ENCODE measurements at places on chromosomes 2 and 18.

DNA sequence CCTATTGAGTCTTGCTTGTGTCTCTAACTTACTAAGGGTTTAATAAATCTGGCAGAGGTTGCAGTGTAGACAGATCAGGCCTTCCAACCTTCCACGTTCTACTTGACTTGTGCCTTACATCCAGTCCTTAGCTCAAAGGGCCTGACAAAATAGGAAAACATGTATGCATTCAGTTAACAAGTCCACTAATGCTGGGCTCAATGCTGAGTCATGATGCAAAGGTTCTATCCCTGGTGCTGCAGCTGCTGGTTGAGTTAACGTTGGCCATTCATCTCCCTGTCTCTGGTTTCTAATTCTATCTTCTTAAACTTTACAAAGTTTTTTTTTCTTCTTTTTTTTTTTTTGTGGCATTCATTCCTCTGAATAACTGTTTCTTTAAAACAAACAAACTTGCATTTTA is 46.3 kb upstream of the ITGB6 start:
- DNase-seq, result no peak

GRCh38 chr2:8848328-8849100 is 11.1 kb upstream of the KIDINS220 start:
- DNase-seq, result no peak

GRCh38 chr2:67930156-67930555 is 132.6 kb downstream of the C1D start:
- no peak for DNase-seq

- no peak for DNase-seq
Measured at GRCh38 chr2:129585760-129586159, 393.7 kb upstream of the RAB6C start.

GRCh38 chr2:85243101-85244072 is 84.4 kb downstream of the TGOLN2 start:
- no peak for DNase-seq

DNA sequence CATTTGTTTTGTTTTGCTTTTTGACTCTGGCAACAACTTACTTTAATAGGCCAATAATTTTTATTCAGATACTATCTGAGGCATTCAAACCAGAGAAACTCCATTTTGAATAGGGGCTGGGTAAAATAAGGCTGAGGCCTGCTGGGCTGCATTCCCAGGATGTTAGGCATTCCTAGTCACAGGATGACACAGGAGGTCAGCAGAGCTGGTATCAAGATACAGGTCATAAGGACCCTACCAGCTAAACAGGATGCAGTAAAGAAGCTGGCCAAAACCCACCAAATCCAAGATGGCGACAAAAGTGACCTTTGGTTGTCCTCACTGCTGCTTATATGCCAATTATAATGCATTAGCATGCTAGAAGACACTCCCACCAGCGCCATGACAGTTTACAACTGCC is 102.2 kb upstream of the XPO1 start:
- no peak for DNase-seq

GRCh38 chr18:48815179-48815515 is 135.6 kb downstream of the SMAD7 start:
- DNase-seq, result no peak

- DNase-seq, result no peak
Measured at GRCh38 chr2:105418522-105418921, 19.7 kb upstream of the FHL2 start.
